CD4-positive, alpha-beta T cell treated with Interleukin-1 beta for 1 hour (primary cell): ENCODE measurements at places on chromosomes 1 and 21.
A peak's percentile ranks its signal among the peaks of the same experiment; 100 is the strongest.

GRCh38 chr1:224914292-224914900 lies 15.1 kb upstream of the DNAH14 start:
- no peak for DNase-seq

- DNase-seq: no peak
These were observed 18.8 kb downstream of the IFI44 start for GRCh38 chr1:78668427-78668826.

- no peak for DNase-seq
These were observed 86.3 kb downstream of the RERE start for GRCh38 chr1:8731162-8731561.

DNA sequence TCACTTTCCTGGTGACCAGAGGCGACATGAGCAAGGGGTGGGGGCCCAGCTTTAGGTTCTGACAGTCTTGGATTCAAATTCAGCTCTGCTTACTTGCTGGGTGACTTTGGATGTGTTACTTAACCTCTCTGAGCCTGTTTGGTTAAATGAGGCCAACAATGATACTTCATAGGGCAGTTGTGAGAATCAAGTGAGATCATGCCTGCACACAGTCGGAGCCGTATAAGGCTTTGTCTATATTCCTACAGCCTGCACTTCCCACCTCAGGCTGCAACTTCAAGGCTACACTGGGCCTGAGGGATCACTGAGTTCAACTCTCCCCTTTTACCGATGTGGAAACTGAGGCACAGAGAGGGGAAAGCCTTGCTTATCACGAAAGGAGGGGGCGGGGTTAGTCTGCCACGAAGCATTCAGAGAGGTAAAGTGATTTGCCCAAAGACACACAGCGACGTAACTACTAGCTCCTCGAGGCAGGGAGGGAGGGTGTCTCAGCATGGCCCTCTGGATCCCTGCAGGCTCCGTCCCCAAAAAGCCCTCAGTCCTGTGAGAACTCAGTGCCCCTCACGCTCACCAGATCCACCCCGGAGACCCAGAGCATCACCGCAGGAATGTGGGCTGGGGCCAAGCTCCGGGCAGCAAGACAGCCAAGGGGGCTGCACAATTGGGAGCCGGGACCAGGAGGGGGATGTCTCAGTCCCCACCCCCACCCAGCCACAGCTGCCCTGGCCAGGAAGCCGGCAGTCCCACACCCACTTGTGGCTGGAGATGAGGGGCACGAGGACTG lies 25.0 kb downstream of the SDC3 start:
- no peak for DNase-seq

GRCh38 chr1:57112148-57112547 lies 146.3 kb upstream of the C8B start:
- DNase-seq: no peak

DNA sequence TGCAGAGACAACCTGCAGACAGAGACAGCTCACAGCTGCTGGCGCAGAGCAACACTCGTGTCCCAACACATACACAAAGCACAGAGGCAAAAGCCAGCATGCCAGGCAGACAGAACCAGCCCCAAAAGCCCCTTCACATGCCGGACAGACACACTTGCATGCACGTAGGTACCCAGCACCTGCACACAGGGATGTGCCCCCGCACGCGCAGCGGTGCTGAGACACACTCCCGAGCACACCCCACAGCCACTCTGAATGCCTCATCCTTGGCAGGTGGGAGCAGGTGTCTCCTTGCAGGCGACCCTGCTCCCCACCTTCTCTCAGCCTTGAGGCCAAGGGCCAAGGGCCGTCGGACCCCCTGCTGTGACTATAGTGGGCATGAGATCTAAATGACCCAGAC lies 41.2 kb upstream of the ZC3H12A start:
- no peak for DNase-seq

DNA sequence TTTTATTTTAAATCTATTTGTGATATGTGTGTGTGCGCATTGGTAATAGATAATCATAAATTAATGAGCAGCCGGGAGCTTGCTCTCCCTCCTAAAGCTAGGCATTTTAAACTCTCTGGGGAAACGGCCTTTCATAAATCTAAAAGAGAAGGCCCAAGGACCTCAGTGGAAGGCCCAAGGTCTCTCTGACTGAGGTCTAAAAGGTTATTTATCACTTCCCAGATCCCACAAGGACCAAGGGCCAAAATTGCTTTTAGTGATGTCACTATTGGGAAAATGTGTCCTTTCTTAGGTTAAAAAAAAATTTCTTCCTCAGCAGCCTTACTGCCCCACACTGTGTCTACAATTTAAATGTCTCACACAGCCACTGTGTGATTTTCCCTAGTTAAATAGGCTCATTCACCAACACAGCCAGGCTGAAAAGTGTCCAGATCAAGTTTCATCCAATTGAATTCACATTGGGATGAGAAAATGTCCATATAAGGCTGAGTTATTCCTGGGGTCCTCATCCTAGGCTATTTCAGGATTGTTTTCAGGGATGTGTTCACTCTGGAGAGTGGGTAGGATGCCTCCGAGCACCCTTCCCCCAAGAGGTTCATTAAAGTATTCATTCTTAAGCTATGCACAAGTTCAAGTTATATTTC lies 46.1 kb downstream of the SLC44A3 start:
- no peak for DNase-seq

GRCh38 chr1:89065079-89065868 lies at the start of gene GBP1:
GBP1 (minus strand) TSS chr1:89065208; CDS start chr1:89063234, 1,974 bp downstream.
- no peak for DNase-seq

DNA sequence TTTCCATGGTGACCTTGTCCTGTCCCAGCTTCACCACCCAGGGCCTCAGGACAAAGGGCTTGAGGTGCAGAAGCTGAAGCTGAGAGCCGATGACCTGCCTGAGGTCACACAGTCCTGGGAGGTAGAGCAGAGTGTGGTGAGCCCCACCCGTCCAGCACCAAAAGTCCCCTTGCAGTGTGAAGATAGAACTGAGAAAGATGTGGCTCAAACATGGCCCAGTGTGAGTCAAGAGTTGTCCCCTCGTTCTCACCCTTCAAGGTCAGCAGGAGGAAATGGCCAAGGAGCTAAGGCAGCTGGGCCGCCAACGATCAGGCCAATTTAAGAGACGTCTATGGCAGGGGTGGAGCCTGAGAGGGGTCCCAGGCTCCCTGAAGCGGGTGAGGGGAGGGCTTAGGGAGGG lies 157.5 kb upstream of the KLHDC7A start:
- DNase-seq: no peak

- no peak for DNase-seq
These were observed 53.2 kb downstream of the SAMSN1 start for GRCh38 chr21:14492931-14493330.

GRCh38 chr1:118927427-118928187 lies 60.5 kb downstream of the TBX15 start:
- no peak for DNase-seq

- no peak for DNase-seq
These were observed 24.2 kb downstream of the OLFML2B start for GRCh38 chr1:161999301-162000052.

DNA sequence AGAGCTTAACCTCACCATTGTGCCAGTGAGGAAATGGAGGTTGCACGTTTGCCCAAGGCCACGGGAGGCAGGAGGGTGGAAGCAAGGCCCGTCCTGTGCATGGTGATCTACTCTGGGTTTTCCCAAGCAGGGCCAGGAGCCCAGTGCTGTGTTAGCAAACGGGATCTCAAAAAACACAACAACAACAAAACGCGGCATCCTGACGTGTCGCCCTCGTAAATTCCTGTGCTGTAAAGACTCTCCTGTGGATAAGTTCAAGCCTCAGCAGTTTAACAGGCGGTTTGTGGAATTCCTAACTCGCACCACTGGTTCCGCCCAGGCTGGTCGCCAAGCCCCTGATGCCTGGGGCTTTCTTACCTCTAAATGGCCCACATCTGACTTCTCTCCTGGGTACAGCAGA lies 39.1 kb downstream of the TFF3 start:
- no peak for DNase-seq

DNA sequence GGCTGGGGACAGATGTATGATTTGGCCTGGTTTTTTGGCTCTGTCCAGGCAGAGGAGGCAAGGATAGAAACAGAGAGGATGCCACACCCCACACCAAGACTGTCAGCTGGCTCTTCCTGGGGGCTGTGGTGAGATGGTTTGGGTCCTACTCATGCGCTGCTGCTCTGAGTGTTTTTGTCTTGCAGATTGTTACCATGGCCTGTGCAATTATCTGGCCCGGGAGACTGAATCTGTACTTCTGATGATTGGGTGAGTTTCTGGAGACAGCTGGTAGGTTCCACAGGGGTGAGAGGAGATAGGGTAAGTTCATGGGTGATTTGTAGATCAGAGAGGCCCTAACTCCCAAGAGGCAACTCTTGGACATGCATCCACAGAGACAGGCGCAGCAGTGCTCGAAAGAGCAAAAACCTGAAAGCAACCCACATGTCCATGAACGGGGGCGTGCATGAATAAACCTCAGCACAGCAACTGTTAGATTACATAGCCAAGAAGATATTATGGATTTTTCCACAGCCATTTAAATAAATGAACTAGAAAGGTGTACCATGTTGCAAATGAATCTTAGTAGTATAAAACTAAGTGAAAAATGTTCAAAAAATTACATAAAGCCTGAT lies 17.8 kb downstream of the AADACL4 start:
- no peak for DNase-seq

DNA sequence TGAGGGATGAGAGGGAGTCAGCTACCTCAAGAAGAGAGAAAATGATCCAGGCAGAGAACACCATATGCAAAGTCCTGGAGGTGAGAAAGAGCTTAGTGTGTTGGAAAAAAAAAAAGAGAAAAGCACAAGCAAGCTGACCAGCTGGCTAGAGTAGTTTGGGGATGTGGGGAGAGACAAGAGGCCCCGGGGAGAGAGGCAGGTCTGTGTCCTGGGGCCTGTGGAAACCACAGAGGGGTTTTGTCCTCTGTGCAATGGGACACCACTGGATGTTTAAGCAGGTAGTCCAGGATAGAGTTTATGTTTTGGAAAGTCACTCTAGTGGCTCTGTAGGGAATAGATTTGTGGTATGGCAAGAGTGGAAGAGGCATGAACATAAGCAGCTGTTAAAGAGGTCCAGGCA lies 14.4 kb upstream of the CHI3L1 start:
- no peak for DNase-seq

DNA sequence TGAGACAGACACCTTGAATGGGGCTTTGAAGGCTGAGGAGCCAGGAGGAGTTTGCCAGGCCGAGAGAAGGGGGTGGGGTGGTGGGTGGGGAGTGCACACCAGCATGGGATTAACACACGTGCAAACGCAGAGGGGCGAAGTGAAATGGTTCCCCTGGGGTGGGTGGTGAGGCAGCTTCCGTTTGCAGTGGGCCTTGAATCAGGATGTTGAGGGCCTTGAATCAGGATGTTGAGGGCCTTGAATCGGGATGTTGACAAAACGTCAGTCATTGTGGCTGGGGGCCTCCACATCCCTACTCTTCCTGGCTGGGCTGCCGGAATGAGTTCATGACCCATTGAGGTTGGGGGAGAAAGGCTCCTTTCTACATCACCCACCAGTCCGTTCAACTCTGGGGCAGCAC lies 16.6 kb downstream of the LDLRAP1 start:
- DNase-seq: no peak

DNA sequence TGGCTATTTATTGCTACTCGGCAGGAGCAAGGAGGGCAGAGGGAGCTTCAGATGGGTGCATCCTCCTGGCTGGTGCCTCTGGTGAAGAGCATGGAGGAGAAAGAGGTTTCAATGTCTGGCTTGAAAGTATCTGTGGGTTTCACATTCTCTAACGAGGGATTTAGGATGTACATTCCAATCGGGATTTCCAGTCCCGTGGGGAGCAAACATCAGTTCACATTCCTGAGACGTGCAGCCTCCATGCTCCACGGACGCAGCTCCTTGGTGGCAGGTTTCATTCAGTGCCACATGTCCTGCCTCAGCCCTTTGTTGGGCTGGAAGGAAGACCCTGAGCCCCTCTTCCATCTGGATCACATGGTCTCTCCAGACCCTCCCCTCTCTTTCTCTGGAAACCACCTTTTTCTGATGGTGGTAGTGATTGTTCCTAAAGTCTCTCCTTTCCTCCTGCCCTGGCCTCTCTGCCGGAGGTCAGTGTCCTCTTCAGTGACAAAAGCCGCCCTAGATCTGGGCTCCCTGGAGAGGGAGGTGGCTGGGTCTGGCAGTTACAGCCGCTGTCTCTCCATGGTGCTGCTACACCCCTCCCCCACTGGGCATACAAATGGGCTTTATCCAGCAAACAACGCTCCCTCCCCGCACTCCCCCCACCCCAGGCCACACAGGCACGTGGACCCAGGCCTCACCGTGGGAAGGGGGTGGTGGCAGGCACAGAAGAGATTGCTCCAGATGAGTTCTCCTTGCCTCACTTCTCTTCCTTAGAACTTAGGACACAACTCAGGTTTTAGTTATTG lies 826 bp upstream of the CA14 start:
- no peak for DNase-seq

- no peak for DNase-seq
These were observed 109.8 kb upstream of the IVNS1ABP start for GRCh38 chr1:185426848-185427247.

GRCh38 chr1:58717979-58718378 lies 18.1 kb upstream of the MYSM1 start:
- peak; percentile 4 for DNase-seq

- no peak for DNase-seq
These were observed 160.3 kb downstream of the PCBP3 start for GRCh38 chr21:45803618-45804340.

GRCh38 chr1:239184561-239185244 lies 201.7 kb upstream of the CHRM3 start:
- no peak for DNase-seq
